ENCODE measurements at places on chromosomes 16 and 17.

DNA sequence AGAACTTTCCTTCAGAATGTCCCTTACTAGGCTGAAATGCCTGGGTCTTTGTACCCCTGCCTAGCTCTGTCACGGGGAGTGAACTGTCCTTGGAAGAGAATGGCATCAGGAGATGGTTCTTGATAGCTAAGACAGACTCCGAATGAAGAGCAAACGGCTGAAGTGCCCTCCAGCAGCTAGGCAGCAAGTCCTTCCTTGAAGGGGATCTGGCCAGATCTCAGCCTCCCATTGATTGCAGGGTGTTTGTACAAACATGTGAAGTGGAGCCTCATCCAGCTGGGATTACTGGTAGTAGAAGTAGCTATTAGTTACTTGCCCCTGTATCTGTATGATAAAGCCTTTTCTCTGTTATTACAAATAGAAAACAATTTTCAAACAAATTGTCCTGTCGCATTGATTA, 30.9 kb downstream of the LRRC36 start:
- no peak for DNase-seq

GRCh38 chr17:9363440-9364350, 211.9 kb downstream of the STX8 start:
- no peak for DNase-seq

DNA sequence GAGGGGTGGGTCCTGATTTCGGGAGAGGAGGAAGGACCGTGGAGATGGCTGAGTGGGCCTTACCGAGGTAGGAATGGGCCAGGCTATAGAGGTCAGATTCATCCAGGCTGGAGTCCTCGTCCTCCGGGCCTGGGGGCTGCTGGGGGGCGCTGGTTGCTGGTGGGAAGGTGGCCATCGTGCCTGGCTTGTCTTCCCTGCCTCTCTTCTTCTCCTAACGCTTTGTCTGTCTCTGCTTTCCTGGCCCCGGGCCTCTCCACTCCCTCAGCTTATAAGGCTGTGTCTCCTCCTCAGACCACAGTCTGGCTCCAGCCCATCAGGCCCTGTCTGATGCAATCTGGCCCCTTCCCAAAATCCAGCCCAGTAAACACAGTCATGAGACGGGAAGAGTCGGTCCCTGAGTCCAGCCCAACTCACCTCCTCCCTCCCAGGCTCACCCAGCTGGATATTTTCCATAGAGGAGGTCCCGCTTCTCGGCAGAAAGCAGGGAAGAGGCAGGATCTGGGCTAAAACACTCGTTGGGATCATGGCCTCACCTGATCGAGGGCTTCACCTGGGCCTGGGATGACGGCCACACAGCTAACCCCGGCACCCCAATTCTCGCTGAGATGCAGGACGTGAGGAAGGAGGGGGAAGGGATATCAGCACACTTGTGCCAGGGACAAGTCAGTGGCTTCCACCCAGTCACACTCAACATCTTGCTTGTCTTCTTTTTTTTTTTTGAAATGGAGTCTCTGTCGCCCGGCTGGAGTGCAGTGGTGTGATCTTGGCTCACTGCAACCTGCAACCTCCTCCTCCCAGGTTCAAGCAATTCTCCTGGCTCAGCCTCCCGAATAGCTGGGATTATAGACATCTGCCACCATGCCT, at the start of gene NUPR1:
NUPR1 (minus strand) TSS at position 242 of the 864 bp plus-strand sequence; CDS start at position 175, 67 bp downstream.
- peak; percentile 41 for DNase-seq

GRCh38 chr16:19185510-19185851, 17.4 kb downstream of the SYT17 start:
- DNase-seq, result no peak

GRCh38 chr16:74837056-74837455, 62.4 kb upstream of the FA2H start:
- no peak for DNase-seq

- peak; percentile 1 for DNase-seq
These were observed 151.4 kb downstream of the BANP start for GRCh38 chr16:88102597-88102996.

DNA sequence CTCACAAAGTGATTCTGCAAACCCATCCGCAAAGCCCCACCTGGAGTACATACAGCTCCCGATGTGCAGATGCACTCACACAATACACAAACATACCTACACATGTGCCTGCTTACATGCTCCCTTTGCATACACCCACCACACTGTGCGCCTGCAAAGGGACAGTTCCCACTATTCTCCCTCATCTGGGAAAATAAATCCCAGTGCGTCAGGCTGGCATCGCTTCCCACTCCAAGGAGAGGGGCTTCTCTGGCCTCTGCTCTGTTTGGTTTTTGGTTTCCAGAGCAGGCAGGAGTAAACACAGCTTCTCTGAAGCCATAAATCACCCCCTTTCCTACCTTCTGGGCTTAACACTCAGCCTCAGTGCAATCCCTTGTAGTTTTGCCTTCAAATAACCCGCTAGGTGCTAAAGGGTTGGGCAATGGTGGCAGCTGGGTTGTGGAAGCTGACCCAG, 14.7 kb downstream of the HOXB4 start:
- peak; percentile 69 for DNase-seq

- no peak for DNase-seq
These were observed 4.2 kb downstream of the LHX1 start for GRCh38 chr17:36941265-36942010.

DNA sequence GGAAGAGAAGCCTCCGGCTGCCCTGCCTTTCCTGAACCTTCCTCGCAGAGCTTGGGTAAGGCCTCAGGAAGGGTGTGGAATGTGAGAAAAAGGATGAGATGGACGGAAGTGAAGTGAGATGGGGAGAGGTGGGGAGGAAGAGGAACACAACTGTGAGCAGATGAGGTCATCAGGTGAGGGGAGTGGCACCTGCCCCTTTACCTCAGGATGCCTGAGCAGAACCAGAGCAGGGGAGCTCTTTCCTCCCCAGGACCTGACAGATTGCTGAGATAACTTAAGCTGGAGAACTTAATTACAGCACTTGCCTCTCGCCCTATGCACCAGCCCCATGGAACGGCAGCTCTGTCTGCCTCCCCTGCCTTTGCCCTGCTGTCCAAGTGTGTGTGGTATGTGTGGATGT, 29.8 kb downstream of the TMEM132E start:
- no peak for DNase-seq

- DNase-seq, result no peak
These were observed 15.9 kb downstream of the TMEM92 start for GRCh38 chr17:50289991-50290702.

DNA sequence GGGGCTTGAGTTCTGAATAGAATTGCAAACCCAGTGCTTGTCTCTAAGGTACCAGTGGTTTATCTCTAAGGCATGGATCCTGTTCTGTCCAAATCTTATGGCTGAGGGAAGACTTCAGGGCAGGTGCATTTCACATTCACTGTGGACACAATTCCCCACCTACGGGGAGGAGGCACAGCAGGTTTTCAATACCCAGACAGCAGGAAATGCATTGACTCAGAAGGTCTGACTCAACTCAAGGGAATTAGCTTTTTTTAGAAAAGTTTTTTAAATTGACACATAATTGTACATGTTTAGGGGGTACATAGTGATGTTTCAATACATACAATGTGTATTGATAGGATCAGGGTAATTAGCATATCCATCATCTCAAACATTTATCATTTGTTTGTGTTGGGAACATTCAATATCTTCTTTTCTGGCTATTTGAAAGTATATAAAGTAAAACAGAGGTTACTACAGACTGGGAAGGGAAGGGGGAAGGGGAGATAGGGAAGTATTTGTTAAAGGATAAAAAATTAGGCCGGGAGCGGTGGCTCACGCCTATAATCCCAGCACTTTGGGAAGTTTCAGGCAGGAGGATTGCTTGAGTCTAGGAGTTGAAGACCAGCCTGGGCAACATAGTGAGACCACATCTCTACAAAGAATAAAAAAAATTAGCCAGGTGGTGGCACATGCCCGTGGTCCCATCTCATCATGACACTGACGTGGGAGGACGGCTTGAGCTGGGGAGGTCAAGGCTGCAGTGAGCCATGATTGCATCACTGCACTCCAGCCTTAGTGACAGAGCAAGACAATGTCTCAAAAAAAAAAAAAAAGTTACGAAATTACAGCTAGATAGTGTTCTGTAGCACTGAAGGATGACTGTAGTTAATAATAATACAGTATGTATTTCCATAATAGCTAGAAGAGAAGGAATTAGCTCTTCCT, 54.9 kb downstream of the RGS9 start:
- no peak for DNase-seq

DNA sequence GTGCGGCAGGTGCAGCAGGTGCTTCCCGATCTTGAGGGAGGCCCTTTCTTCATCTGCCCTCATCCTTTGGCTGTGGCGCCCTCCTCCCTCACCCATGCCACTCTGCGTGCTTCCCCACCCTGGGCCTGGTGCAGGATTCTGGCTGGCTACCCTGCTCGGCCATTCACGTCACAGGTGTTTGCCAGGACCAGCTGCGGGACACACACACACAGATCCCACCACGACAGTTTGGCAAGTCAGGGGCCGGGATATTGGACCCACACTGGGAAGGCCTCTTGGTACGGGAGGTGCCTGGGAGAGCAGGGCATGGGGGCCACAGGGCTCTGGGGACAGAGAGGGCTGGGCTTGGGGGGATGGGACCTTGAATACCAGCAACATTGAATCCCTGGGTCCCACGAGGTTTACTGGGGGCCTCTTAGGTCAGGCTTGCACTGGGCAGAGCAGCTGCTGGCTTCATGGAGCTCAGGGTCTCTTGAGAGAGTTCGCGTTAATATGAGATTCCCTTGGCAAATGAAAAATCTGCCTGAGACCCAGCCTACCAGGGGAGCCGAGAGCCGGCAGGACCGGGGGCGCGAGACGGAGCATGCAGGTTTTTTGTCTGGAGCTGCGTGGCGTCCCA, 15.1 kb downstream of the ADCY7 start:
- DNase-seq, result no peak

DNA sequence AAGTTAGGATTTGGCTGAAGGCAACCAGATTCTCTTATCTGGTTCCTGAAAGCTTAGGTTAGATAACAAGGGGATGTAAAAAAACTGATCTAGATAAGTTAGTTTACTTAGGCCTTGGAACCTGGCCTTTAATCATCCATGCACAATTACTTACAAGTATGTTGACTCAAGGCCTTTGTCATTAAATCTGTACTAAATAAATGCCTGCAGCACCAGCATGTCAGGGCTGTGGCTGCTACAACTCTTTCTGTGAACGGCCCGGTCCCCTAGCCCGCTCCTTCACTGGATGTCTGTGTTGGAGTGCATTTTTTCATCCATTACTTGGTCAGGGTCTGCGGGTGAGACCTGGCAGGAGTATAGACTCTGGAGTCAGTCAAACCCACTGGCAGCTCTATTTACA, 48.4 kb upstream of the ALDH3A1 start:
- DNase-seq, result no peak

GRCh38 chr16:53839150-53839549, 135.2 kb downstream of the FTO start:
- DNase-seq, result no peak

DNA sequence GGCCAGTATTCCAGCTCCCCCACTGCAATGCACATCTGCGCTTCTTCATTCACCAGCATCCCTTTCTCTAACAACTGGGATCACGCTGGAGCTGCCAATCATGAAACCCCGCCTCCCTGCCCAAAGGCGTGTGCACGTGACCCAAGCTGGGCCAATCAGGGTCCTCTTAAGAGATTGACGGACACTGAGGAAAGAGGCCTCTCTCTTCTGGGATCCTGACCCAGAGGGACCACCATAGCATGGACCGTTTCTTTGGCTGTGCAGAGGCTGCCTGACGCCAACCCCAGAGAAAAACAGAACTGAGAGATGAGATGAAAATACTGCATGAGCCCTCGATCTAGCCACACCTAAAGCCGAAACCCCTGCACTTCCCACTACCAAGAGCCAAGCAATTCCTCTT, 32.0 kb downstream of the COTL1 start:
- no peak for DNase-seq

- peak; percentile 37 for DNase-seq
These were observed 854.1 kb downstream of the KCNJ2 start for GRCh38 chr17:71023249-71024030.

GRCh38 chr16:70412385-70412784, 26.5 kb downstream of the ST3GAL2 start:
- no peak for DNase-seq

DNA sequence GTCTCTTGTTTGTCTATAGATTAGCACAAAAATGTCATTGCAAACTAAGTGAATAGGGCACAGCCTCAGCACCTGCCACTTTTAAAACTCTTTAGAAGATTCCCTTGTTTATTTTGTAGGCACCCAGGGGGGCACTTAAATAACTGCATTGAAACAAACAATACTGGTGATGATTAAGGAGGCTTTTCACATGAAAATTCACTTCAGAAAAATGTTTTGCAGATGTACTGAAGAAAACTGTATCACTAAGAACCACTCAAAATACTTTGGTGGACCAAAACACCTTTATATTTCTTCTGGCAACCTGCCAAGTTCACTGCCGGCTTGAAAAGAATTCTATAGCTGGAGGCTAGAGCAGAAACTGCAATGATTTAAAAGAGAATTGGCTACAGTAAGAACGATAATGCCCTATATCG, 281.5 kb downstream of the TOX3 start:
- no peak for DNase-seq

DNA sequence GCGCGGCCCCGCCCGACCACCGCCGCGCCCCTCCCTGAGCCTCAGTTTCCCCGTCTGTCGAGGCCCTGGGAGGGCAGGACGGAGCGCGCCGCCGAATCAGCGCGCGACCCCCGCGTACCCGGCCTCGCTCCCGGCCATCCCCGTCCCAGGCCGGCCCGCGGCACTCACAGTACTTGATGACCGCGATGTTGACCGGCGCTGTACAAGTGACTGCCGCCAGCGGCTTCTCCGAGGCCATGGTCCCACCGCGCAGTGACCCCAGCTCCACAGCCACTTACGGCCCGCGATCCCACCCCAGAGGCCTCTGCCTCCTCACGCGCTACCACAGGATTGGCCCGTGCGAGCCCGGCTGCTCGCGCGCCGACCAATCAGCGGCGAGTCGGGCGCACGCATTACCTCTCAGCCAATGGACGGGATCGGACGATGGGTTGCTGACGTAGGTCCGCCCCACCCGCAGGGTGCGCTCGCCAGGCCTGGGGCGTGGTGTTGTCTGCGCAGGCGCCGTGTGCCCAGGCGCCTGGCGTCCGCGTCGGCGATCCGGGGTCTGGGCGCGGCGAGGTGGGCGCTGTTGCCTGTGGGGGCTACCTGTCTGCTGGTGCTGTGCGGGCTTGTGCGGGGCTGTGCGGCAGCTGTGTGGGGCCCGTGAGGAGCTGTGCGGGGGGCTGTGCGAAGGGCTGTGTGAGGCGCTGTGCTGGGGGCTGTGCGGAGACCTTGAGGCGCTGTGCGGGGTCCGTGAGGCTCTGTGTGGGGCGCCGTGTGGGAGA, at the start of gene MVD:
MVD (minus strand) TSS at position 249 of the 764 bp plus-strand sequence; CDS start at position 238, 11 bp downstream.
- DNase-seq, result peak; percentile 91

GRCh38 chr17:5225668-5226457, 8.8 kb downstream of the SCIMP start:
- no peak for DNase-seq

DNA sequence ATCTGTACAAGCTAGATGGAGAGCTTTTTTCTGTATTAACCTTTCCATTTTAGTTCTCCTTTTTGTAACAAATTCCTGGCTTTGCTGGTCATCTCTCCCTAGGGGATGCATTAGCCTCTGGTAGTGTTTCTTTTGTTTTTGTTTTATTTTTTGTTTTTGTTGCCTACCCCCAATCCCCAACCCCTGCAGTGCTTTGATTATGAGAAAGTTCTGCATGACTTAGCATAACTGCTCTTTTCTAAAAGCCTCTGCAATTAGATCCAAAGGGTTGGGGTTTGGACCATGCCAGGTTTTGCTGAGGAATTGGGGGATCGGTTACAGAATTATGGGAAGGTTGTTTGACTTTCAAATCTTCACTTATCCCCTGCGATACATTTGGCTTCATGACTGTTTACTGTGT, 98.2 kb downstream of the ADAMTS18 start:
- peak; percentile 20 for DNase-seq
